WTC11 (cell line): ENCODE measurements at places on chromosomes 1 and 21.

GRCh38 chr1:169107603-169108208 lies 1.2 kb downstream of the ATP1B1 start:
- DNase-seq = no peak

DNA sequence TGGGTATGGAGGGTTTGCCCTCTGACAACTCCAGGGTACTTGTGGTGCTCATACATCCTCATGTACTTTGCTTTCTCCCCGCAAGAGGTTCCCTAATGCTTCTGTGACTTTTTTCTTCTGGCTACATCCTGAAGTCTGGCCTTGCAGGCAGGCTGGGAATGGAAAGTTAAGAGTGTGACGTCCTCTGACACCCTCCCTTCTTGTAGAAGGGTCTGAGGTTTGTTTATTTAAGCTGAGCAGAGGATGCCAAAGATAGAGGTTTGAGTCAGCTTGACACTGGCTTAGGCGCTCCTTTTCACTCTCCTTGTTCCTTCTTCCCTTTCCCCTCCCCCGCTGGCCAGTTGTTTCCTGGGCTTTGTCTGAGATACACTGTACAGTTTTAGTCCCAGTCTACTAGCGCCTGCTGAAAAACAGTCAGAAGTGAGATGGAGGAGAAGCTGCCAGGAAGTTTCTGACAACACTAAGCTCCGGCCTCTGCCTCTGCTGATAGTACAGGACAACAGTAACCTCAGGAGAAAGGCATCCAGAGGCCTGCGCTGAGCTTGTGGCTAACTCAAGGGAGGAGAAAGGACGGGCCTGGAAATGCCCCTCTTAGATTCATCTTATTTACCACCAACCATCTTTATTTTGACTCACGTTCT lies at the start of gene MACF1:
TSS of gene MACF1 (plus strand) at position 255 of the 641 bp plus-strand sequence. CDS start at position 583, 328 bp downstream.
- DNase-seq = no peak

GRCh38 chr1:164624400-164624799 lies 65.4 kb downstream of the PBX1 start:
- no peak for DNase-seq

- DNase-seq = no peak
Observed at GRCh38 chr1:207949571-207950195, 38.8 kb upstream of the CD34 start.
